Left ventricle myocardium inferior (tissue), 1 donor: ENCODE measurements at places on chromosomes 4 and X. TPM values are rescaled to one million over a fixed set of nuclear protein-coding genes. Genes with fewer than 3 reads are reported as not detected.

Gene CORIN
- total RNA-seq, result 92.0 TPM

GRCh38 chr4:26542991-26543390 is 40.9 kb upstream of the TBC1D19 start:
- no peak overlapping the region for H3K27ac ChIP-seq
- no peaks in the 10 kb centered on the region for H3K4me1 ChIP-seq
- no peak for DNase-seq

Gene NOP14
- total RNA-seq, result 17.4 TPM

- H3K27ac ChIP-seq, result peak overlapping the region; percentile 93
- no peaks in the 10 kb centered on the region for H3K27me3 ChIP-seq
- H3K4me3 ChIP-seq, result peak overlapping the region; percentile 63
- H3K4me1 ChIP-seq, result peaks cover 76% of the 10 kb centered on the region
- DNase-seq, result peak; percentile 28
Measured at GRCh38 chr4:87527431-87528220, 1.6 kb downstream of the SPARCL1 start.

Gene CNKSR2
- total RNA-seq, result 0.47 TPM

GRCh38 chrX:40479777-40480318 is 100.9 kb upstream of the ATP6AP2 start:
- no peak overlapping the region for H3K27ac ChIP-seq
- H3K36me3 ChIP-seq, result no peaks in the 10 kb centered on the region
- no peaks in the 10 kb centered on the region for H3K4me1 ChIP-seq
- DNase-seq, result no peak
- no peaks in the 10 kb centered on the region for H3K27me3 ChIP-seq

Gene FDCSP
- total RNA-seq, result not detected

Gene LINC00632
- 123 TPM for total RNA-seq

DNA sequence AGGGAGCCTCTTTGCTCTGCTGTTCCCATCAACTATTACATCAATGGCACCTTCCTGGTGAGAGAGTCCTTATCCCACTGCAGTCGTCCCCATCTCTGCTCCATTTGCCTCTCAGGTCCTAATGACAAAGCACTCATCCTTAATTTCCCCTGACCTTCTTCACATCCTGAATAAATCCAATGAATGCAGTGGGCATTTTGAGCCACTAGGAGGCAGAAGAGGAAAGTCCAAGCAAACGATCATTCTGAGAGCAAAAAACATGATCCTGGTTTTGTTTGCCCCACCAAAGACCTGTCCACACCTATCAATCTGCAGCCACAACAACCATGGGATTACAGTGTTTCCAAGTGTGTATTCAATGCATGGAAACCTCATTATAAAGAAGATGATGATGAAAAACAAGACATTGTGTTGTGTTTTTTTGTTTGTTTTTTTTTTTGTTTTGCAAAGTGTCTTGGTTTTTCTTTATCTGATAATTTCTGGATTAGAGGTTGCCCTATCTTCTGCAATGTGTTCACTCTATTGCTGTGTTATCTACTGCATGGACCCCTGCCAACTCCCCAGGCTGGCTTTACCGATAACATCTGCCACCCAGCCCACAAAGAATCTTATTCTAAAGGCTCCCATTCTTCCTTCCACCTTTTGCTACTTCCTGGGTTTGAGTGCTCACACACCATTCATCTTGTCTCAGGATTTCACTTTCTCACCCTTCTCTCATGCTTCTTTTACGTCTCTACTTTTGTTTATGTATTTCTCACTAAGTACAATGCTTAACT is 207.2 kb downstream of the NLGN4X start:
- no peaks in the 10 kb centered on the region for H3K36me3 ChIP-seq
- no peak overlapping the region for H3K27ac ChIP-seq
- H3K27me3 ChIP-seq, result no peaks in the 10 kb centered on the region
- H3K4me3 ChIP-seq, result no peak overlapping the region
- no peaks in the 10 kb centered on the region for H3K4me1 ChIP-seq
- no peak for DNase-seq

Gene ADGRL3
- total RNA-seq, result 6.1 TPM

DNA sequence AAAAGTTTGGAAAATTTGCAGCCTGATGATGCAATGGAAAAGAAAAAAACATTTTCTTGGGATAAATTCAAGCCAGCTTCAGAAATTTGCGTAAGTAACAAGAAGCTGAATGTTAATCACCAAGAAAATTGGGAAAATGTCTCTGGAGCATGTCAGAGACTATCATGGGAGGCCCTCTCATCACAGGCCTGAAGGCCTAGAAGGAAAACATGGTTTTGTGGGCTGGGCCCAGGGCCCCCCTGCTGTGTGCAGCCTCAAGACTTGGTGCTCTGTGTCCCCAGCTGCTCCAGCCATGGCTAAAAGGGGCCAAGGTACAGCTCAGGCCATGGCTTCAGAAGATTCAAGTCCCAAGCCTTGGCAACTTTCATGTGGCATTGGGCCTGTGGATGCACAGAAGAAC is 1049.8 kb upstream of the GRIA3 start:
- H3K4me1 ChIP-seq, result no peaks in the 10 kb centered on the region
- H3K36me3 ChIP-seq, result no peaks in the 10 kb centered on the region
- no peak overlapping the region for H3K27ac ChIP-seq
- H3K27me3 ChIP-seq, result no peaks in the 10 kb centered on the region

GRCh38 chr4:38768968-38769394 is 13.8 kb downstream of the TLR10 start:
- H3K27ac ChIP-seq, result peak overlapping the region; percentile 30
- no peaks in the 10 kb centered on the region for H3K36me3 ChIP-seq
- H3K27me3 ChIP-seq, result no peaks in the 10 kb centered on the region
- no peaks in the 10 kb centered on the region for H3K4me1 ChIP-seq

- H3K27ac ChIP-seq, result no peak overlapping the region
- no peak overlapping the region for H3K4me3 ChIP-seq
- H3K4me1 ChIP-seq, result no peaks in the 10 kb centered on the region
- DNase-seq, result no peak
Measured at GRCh38 chrX:20665481-20665880, 398.8 kb upstream of the RPS6KA3 start.

Gene IL21
- total RNA-seq, result not detected

GRCh38 chrX:124392794-124393193 is 46.4 kb downstream of the SH2D1A start:
- no peak overlapping the region for H3K27ac ChIP-seq
- no peak overlapping the region for H3K4me3 ChIP-seq
- H3K27me3 ChIP-seq, result no peaks in the 10 kb centered on the region
- DNase-seq, result no peak
- no peaks in the 10 kb centered on the region for H3K4me1 ChIP-seq
- no peaks in the 10 kb centered on the region for H3K36me3 ChIP-seq

- no peak overlapping the region for H3K27ac ChIP-seq
- H3K27me3 ChIP-seq, result no peaks in the 10 kb centered on the region
- no peak for DNase-seq
- no peaks in the 10 kb centered on the region for H3K4me1 ChIP-seq
- H3K36me3 ChIP-seq, result no peaks in the 10 kb centered on the region
Measured at GRCh38 chr4:168674866-168675265, 178.0 kb downstream of the PALLD start.

DNA sequence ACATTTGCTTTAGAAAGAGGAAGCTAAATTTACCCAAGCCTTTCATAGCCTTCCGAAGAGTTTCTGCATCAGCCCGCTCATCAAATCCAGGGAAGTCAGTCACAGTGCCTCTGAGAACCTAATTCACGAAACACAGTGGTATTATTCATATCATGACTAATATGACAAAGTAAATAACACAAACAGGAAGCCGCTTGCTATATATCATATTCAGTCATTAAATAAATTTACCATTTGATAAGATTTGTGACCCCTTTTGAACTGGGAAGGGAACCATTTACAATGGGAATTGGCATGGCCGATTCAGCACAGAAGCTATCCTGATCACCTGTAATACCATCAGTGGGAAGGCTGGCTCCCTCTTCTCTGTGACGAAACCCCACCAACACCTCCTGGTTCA is 10.5 kb downstream of the ANXA5 start:
- no peak overlapping the region for H3K4me3 ChIP-seq
- H3K27me3 ChIP-seq, result no peaks in the 10 kb centered on the region
- DNase-seq, result no peak
- H3K4me1 ChIP-seq, result peaks cover 45% of the 10 kb centered on the region

DNA sequence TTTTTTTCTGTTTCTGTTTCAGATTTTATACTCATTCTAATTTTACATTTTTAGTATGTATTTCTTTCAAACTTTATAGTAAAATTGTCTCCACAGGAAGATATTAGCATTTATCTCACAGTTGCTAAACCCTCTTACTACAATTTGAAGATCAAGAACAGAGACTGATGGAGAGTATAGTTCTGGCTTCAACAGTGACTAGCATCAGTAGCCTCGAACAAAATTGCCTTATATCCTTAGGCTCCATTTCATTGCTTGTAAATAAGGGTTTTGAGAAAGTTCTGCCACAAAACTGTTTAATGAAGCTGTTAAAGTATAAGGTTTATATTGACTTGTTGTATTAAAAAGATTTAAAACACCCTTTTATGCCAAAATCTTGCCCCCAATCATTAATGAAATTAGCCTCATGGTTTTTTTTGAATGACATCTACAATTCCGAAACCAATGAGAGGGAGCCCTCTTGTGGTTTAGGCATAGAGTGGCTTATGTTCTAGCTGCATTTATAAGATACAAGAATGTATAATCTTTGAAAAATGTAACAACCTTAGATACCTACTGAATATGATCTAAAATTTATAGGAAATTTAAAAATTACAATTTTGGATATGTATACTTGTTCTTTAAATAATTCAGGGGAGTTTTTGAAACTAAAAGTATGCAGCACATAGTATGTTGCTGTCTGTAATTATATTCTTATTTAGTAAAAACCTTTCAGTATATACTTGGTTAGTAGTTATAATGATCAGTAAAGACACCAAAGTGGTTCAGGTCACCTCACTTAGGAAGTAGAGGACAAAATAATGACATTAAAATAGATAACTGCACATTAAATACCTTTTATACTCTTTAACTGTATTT is 109.8 kb upstream of the HPGD start:
- H3K4me3 ChIP-seq, result no peak overlapping the region
- DNase-seq, result no peak
- no peak overlapping the region for H3K27ac ChIP-seq
- H3K36me3 ChIP-seq, result no peaks in the 10 kb centered on the region
- no peaks in the 10 kb centered on the region for H3K4me1 ChIP-seq
- no peaks in the 10 kb centered on the region for H3K27me3 ChIP-seq
